ENCODE measurements at places on chromosomes 16 and 17.
A peak's percentile ranks its signal among the peaks of the same experiment; 100 is the strongest.

DNA sequence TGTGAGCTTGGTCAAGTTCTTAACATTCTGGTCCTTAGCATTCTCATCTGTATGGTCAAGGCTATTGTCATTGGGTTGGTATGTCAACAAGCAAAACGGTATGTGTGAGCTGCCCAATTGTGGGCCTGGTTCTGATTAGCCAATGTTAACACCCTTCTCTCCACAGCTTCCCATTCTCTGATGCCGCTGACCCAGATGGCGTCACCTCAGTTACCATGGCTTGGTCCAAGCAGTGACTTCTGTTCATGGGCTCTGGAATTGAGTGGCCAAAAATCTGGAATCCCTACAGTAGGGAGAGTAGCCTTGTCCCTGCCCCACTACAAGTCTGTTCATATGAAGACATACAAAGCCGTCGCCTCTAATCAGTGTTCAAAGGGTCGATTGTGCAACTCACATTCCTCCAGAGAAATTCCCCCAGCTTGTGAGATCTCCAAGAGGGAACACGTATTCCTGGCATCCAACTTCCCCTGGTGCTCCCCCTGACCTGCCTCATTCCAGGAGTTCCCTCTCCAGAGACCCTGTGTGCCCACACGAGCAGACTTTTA is 15.8 kb downstream of the TMEM98 start:
- no peak for DNase-seq

GRCh38 chr17:17084317-17084835 is 42.1 kb downstream of the MPRIP start:
- no peak for DNase-seq

GRCh38 chr17:77631307-77631706 is 327.2 kb upstream of the TNRC6C start:
- no peak for DNase-seq

GRCh38 chr17:47099987-47100711 is 88.9 kb downstream of the CDC27 start:
- DNase-seq, result peak; percentile 85

DNA sequence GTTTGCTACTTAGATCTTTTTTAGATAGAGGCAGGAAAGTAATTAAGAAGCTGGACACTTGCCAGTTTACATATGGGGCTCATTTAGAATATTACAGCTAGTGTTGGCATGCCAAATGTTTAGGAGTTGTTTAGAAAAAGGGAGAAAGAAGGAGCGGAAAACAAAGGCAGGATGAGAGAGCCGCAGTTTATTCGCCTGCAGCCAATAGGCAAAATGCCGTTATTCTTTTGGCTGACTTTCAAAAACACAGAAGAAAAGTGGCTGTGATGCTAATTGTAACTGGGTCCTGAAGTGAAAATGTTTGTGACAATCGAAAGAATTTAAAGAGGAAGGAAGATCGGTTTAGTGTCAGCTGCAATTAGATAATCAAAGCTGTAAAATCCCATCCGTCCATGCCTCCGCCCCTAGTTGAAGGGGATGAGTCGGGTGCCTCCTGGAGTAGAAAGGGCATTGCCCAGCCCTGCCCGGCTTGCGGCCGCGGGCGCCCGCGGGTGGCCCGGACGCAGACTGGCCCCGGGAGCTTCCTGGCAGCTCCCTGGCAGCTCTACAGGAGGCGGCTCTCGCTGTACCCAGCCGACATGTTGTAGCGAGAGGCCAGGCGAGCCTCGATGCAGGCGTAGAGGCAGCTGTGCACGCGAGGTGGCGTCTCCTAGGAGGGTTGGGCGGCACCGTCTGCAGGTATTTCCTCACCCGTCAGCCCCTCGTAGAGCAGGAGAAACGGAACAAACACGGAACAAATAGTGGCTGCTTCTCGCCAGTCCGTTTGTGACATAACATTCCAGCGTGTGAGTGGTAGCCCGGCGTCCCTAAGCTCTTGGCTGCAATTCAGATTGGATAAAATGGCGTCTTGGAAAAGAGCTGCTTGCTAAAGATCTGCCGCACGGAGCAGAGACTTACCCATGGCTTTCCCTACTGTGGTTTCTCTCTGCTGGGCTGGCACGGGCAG is 82.2 kb downstream of the TNRC6C start:
- DNase-seq, result peak; percentile 62

- no peak for DNase-seq
Observed at GRCh38 chr16:19601083-19601976, 45.8 kb downstream of the VPS35L start.

DNA sequence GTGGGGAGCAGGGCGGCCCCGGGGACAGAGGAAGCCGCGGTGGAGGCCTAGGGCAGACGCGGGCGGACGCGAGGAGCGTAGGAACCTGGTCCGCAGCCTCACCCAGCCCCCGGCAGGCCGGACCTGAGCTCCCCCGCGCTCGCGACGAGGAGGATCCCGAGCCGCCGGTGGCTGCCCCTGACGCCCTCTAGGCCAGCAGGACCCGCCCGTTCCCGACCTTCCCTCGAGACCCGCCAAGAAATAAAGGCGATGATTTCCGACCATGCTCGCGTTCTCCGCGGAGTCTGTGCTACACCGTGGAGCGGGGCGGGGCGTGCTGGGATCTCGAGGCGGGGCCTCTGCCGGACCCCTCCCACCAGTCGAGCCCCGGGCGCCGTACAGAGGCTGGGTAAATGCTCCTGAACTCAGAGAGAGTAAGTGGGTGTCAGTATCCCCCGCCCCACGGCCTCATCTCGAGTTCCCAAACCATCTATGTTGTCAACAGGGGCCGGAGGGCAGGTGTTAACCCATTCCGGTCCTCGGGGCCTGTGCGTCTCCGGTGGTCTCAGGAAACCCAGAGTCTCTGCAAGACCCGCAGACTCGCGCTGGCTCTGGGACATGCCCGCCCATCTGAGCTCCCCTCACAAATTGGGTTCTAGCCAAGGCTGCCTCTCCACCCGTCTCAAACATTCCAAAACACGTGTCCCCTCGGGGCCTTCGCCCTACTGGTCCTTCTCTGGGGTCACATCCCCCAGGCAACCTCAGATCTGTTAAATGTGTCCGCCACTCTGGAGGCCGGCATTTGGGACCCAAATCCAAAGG is 13.7 kb downstream of the SYCE1L start:
- peak; percentile 57 for DNase-seq

DNA sequence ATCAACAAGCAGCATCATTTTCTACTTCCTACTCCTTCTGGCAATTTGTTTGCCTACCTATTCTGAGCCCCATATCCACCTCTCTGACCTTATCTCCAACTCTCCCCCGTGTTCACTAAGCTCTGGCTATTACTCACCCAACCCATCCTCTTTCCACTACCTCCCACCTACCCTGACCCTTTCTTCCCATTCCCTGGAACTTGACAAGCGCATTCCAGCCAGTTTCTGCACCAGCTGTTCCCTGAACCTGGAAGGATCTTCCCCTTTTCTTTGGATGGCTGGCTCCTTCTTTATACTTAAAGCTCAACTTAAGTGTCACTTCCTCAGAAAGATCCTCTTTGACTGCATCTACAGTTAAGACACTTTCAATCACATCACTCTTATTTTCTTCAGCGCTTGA is 2.2 kb downstream of the DCUN1D3 start:
- DNase-seq, result no peak

DNA sequence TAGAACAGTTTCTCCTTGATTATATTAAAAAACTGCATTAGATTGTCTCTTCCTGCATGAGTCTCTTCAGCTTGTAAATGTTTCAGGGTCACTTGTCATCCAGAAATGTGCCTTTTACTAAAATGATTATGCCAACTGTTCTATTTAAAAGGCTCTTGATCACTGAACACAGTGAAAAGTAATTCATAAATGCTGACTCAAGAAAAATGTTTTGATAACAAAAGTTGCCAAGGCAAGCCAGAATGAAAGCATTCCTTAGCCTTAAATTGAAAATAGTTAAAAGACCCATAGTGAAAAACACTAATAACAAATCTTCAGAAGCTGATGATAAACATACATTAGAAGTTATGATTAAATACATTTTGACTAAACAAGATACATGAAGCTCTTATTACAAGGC is 356.0 kb upstream of the KIF2B start:
- DNase-seq, result no peak

DNA sequence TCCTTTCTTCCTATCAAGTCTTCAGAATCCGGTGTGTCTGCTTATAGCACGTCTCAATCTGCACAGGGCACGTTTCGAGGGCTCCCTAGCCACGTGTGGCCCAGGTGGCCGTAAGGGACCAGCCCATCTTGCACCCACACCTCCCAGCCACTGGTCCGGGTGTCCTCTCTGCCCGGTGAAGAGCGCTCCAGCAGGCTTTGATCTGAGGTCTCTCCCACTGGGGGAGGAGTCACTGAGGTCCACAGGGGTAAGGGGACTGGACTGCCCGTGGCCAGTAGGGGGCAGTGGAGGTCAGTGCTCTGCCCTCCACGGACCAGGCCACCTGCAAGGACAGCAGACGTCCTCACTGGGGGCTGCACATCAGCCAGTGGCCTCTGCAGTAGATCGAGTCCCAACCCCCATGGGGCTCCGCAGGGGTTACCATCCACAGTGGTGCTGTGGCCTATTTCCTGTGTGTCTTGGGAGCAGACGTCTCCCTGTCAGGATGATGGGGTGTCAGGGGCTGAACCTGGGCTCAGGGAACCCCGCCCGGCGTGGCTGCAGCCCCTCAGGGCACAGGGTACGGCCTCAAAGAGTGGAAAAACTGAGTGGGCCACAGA is 204.1 kb upstream of the CIBAR2 start:
- DNase-seq, result peak; percentile 61

DNA sequence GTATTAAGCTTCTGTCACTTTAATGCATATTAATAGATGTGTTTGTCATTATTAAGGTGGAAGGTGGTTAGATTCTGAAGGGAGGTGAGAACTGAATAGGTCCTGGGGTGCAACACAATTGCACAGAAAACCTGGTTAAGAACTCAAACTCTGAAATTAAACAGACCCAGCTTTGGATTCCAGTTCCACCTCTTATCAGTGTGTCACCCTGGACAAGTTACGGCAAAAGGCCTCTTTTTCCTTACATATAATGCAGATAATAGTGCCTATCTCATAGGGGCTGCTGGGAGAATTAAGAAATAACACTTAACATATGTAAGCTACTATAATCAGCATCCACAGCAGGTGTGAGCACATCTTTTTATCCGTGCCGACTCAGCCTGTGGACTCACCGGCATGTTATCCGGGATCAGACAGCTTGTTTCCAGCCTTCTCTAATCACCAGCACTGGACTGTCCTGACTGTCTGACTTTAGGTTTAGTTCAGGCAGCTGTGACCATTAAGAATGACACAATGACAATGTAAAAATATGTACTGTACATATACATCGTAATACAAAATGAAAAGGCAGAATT is 31.4 kb downstream of the TEX2 start:
- DNase-seq, result no peak

DNA sequence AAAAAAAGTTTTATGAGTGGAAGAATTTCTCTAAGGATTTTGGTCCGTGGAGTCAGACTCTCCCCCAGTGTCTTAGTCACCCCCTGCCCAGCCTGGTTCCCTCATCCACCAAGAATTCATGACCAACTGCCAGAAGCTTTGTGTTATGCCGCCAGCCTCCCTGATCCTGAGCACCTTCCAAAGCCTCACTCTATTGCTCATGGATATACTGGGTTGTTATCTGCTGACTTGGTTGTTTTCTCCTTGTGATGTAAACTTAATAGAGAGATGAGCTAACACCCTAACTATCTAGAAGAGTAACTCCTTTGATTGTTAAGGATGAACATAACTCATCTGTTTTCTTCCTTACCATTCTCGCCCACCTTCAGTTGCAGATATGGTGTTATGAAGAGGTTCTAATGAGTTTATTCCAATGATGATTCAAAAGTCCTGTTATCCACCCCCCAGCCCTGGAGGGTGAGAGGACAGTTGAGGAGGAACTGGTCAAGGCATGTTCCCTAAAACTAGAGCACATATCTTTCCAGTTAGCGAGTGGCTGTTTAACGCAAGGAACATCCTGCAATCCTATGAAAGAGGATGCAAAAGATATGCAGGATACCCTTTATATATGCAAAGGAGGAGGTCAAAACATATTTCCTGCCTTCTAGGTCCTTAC is 1.5 kb upstream of the PSMD3 start:
- no peak for DNase-seq

DNA sequence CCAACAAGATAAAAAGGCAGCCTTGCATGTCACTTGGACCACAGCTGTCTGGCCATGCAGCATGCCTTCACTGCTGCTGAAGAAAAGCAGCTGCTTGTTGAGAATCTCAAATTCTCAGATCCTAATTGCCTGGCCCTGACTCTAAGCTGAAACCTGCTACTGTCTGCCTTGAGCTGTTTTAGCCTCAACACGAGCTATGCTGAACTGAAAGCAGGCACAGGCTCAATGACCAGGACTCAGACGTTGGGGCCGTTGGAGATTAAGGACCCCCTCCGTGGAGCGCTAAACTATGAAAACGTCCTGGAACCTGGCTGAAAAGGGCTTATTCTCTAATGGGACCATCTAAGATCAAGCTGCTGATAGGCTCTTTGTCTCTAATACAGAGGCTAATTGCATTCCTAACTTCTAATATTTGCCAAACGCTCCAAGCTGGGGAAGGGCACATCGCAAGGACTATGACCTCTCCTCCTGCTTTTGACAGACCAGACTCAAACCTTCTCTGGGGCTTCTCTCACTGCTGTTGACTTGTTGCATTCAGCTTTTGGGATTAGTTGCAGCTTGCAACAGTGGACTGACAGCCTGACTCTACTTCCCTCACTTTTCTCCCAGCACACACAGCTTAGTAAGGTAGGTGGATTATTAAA is 4.6 kb upstream of the PLK1 start:
- no peak for DNase-seq

GRCh38 chr16:5900046-5900445 is 802.5 kb upstream of the EEF2KMT start:
- DNase-seq, result no peak

Data from SHP77 treated with DMSO at 0.1 percent for 48 hours (cell line).